CD4-positive, alpha-beta T cell treated with Interleukin-12 subunit alpha and Interleukin-12 subunit beta, for 1 hour (primary cell): ENCODE measurements at places on chromosomes 4 and X.

GRCh38 chrX:132266583-132267355, 47.5 kb upstream of the RAP2C start:
- no peak for DNase-seq

GRCh38 chr4:89356086-89356485, 48.5 kb upstream of the GPRIN3 start:
- no peak for DNase-seq

DNA sequence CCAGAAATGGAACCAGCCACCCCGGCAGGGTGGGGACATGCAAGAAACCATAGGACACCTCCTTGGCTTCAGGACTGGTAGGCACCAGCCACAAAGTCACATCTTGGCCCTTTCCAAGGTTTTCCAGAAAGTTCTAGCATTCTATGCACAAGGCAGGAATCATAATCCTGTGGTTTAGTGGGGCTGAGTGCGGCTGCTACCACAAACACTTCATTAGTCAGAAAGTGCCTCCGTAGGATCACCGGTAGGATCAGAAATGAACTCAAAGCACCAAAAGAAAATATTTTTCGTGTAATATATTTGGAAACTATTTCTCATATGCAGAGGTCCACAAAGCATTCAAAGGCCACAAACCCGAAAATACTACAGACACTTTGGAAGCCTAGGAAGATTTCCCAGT, 191.7 kb downstream of the PTTG2 start:
- no peak for DNase-seq

- DNase-seq = no peak
These were observed 31.3 kb upstream of the ASMTL start for GRCh38 chrX:1483843-1484637.

GRCh38 chr4:99722725-99723124, 65.1 kb upstream of the C4orf54 start:
- DNase-seq = no peak

GRCh38 chr4:81494031-81494431, 22.3 kb upstream of the RASGEF1B start:
- peak; percentile 40 for DNase-seq

DNA sequence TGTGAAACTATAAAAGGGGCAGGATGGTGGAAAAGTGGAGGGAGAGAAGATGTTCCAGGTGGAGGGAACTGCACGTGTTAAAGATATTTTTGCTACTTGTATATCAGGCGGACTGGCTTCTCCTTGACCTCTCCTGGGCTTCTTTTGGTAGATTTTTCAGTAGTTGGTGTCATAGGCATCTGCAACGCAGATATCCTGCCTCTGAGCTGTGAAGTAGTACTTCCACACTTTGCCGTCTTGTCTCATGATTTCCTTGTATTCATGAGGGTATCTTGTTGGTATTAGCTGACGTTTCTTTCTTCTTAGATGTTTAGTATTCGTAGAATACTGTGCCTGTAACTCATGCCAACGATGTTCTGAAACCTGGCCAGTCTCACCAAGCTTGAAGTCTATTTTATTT, 81.0 kb downstream of the WWC2 start:
- DNase-seq = no peak

DNA sequence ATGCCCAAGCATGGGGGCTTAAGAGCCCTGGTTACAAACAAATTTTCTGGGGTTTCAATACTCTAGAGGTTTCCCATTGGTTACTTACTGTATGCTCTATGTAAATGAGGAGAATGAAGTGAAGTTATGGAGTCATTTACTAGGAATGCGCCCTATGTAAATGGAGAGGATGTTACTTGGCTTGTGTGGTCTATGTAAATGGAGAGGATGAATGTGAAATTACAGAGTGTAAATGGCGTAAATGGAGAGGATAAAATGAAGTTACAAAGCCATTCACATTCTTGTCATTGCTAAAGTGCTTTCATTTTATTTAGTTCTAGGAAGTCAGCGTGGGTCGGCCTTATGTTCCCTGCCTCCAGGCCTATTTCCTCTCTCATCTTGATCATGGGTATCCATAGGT, 810.5 kb upstream of the ADGRL3 start:
- no peak for DNase-seq

DNA sequence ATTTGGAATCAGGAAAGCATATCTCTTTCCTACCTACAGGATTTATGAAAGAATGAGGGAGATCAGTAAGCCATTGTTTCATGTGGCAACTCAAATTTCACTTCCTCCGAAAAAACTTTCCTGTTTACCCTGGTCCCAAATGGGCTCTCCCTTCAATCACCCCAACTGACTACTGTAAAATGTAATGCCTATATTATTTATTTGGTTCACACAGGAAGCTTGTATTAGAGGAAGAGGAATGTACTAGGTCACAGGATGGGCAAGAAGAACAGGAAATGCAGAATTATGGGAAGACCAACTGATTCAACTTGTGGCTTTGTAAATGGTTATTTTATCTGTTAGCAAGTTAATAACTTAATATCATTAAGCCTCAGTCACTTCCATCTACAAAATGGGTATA, 23.1 kb downstream of the COL4A6 start:
- DNase-seq = no peak

GRCh38 chr4:118587946-118588345, 97.2 kb upstream of the METTL14 start:
- no peak for DNase-seq

DNA sequence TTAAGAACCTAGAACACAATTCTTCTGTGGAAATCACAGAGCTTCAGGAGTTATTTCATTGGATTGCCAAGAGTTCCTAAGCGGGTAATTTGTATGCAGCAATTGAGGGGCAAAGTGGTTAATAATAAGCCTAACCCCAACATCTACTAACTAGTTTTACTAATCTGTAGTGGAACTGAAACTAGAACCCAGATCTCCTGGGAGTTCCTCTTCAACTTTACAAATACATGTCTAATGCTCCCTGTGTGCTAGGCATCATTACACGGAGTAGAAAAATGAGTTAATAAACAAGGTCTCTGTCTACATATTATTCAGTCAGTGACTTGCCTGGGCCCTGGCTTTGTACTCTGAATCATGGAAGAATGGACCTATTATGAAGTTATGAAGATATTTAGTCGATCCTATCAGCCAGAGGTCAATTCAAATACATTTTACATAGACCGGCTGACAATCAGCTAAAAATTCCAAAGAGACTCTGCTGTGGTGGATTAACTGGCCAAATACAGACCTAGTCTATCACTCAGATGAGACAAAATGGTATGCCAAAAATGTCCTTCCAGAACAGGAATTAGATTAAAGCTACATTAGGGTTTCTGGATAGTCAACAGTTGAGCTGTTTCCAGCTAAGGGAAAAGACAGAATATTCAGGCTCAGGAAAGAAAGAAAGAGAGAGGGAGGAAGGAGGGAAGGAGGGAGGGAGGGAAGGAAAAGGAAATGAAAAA, 326.0 kb downstream of the FBXW7 start:
- no peak for DNase-seq

DNA sequence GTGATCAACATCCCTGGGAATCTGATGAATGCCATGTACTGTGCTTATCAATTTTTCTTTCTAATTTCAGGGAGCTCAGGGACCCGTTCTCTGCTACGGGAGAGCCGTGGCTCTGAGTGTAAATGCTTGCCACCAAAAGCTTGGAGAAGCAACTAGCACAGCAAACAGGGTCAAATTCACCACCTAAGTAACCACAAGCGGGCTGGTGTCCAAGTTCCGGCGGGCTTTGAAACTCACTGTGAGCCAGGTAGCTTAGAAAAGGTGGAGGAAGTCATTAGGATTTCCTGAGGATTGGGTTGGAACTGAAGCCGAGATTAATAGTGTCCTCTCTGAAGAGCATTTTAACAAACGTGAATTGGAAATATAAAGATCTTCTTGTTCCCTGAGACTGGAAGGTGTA, 87.2 kb downstream of the CLDN34 start:
- no peak for DNase-seq
